ENCODE measurements at places on chromosomes 3 and 15.

GRCh38 chr15:49238342-49238741 is 68.3 kb downstream of the GALK2 start:
- DNase-seq: no peak

- DNase-seq: no peak
These were observed 14.7 kb downstream of the XRN1 start for GRCh38 chr3:142433110-142433509.

GRCh38 chr3:14177580-14178246 is 688 bp downstream of the XPC start:
- no peak for DNase-seq

DNA sequence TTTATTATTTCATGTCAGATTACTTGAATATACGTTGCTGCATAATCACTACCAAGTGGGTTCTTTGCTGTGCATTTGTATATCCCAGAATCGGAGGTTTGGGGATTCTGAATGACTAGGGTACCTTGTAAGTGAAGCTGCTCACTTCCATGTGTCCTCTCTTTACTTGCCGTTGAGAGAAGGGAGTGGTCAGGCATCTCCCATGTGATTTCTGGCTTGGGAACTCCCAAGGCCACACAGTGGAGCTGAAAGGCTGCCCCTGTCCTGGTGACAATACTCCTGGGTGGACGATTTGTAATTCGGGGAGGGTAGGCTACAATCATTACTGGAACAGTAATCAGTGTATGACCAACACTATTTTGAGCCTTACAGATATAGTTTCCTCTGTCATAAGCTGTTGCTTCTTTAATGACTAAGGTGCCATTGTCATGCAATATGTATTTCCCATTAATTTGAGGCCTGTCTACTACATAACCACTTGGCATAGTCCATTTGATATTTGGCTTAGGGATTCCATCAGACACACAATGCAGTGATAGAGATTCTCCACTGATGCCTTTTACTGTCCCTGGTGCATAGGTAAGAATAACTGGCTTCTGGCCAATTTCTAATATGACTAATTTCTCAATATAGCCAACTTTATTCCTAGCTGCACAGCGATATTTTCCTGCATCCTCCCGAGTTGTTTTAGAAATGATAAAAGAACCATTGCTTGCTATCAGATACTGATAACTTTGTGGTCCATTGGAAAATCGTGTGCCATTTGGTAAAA is 24.0 kb downstream of the IGSF10 start:
- DNase-seq: no peak

DNA sequence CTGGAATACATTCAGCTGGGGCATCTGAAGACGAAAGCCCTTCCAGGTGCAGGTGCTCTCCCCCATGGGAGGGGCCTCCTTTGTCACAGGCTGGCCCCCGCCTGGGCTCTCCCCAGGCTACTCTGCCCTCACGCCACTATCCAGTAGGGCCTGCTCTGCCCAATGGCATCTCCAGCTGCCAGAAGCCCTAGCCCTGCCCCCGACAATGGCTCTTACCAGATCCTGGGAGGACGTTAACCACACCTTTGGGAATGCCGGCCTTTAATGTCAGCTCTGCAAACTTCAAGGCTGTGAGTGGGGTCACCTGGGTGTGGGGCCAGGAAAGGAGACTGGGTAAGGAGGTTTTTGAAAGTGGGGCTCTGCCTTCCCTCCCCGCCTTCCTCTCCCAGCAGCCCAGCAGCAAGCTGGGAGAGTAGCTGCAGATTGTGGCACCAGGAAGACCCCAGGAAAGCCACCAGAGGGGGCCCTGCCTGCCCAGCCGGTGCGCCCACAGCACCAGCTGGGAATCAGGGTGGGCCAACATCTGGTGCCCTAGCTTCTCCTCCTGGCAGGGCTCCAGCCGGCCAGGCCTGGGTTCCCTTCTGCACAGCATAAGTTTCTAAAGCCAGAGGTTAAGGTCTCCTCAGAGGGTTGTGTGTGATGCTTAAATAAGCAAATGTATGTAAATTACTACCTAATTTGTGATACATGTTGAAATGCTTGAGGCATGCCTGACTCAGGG is 40.4 kb upstream of the SLC41A3 start:
- DNase-seq: no peak

GRCh38 chr3:53142986-53143385 is 12.8 kb upstream of the RFT1 start:
- DNase-seq: no peak

DNA sequence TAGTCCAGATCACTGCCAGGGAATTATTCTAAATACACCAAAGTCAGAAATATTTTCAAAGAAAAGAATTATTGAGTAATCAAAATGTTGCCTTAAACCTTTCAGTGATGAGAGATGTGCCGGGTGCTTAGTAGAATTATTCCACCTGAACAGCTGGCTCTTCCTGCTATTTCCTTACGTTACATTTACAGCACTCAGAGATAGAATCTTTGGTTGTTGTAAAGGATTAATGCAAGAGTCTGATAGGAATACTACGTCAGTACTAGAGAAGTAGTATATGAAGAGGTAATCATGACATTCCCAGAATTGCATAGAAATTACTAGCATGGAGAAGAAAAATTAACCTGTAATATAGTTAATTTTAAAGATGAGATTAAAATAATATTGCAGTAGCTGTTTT is 50.9 kb upstream of the ZDHHC23 start:
- DNase-seq: no peak

DNA sequence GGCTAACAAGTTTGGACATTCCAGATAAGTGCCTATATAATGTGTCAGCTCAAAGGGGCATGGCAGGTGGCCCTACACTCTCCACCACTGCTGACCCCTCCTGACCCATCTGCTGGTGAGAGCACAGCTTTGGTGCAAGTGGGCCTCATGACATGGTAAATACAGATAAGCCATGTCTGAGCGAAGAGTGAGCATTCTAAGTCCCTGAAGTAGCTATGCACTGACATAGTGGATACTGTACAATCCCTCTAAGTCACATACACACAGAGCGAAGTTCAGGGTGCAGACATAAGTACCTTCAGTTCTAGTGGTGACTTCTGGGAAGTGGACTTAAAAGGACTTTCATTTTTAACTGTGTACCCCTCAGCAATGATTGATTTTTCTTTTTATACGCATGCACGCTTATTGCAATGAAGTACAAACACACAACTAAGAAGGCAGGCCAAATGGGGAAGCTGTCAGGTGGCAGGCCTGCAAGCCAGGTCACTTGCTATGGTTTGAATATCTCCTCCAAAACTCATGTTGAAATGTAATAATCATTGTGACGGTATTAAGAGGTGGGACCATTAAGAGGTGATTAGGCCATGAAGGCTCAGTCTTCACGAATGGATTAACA is 41.5 kb downstream of the TBC1D2B start:
- no peak for DNase-seq

DNA sequence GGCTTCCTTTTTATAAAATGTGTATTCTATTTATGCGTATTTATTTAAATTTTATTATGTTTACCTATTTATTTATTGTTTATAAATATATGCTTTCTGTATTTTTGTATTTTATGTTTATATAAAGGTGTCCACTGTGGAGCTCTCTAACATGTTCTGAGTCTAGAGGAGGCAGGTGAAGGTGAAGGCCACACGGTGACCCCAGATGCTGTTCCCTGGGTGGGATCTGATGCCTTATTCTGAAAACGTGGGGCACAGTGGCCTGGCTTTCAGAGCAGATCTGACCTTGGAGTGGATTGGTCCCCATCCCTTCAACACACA is 104.7 kb upstream of the SLC7A14 start:
- DNase-seq: no peak

- no peak for DNase-seq
These were observed 54.2 kb upstream of the ARHGEF3 start for GRCh38 chr3:56855856-56856512.

DNA sequence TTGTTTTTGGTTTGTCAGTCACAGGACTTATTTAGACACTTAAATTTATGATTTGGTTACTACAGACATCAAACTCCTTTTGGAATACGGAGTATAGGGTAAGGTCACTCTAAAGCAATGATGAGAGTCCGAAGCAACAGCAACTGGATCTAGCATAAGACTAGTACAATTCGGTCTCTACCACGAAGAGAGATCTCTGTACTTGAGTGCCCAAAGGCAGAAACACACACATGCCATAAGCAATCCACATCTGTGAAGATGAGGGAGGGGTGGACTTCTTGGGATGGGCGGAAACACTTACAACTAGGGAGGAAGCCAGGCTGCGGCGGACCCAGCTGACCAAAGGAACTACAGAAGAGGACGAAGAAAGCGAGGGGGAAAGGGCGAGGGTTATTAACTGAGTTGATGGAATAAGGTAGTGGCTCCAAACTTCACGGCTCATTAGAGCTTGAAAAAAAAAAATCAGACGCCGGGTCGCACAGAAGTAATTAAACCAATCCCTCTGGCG is 595 bp downstream of the DPH6 start:
- no peak for DNase-seq

DNA sequence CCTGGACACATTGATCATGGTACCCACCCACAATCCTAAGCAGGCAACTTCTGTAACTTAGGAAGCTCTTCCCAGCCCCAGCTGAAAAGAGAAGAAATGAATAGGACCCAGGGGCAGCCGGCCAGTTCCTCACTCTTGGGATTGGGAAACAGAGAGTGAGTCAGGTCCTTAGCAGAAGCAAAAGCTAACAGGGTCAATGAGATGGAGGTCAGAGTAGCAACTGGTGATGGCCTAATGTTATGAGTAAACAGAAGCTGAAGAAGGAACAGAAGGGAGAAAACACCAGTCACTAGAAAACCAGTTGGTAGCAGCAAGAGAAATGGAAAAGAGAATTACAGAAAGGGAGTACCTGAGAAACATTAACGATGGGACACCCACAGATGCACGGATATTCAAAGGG is 20.0 kb downstream of the RIOX2 start:
- DNase-seq: no peak

GRCh38 chr3:58260733-58261132 is 23.1 kb downstream of the ABHD6 start:
- DNase-seq: no peak

DNA sequence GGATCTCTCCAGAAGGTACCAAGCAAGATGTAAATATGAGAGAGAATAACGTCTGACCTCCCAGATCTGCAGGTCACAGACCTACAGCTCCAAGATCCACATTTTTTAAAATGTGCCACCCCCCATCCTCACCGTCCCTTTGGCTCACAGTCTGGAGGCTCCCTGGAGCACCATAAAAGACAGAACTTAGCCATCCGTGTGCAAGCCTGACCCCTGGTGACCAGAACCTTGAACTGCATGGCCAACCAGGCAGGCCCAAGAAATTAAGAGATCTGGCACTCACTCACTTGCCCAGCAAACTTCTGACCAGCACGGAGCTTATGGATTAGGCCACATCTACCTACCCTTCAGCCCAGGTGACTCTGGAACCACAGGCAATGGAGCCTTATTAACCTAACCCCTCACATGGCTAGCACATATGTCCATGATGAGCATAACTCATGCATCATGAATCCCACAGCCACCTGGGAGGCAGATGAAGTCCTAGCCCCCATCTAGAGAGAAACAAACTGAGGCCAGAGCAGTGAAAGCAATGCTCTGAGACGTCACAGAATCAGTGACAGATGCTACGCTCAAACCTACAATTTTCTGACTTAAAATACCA is 275.3 kb downstream of the UACA start:
- no peak for DNase-seq

DNA sequence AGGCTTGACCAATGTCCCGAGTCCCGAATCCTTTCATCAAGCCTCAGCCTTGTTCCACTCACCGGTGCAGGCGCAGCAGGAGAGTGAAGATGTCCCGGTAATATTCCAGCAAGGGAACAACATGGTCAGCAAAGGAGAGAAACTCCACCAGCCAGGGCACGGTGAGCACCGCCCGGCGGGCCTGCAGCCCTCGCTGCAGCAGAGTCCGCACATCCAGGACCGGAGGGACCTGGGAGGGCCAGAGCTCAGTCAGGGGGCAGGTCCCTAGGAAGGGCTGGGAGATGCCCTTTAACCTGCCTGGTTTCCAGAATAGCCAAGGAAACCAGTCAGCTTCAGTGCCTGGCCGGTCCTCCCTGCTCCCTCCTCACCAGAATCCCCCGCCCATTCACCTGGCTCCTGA is 6.4 kb downstream of the CDAN1 start:
- no peak for DNase-seq

DNA sequence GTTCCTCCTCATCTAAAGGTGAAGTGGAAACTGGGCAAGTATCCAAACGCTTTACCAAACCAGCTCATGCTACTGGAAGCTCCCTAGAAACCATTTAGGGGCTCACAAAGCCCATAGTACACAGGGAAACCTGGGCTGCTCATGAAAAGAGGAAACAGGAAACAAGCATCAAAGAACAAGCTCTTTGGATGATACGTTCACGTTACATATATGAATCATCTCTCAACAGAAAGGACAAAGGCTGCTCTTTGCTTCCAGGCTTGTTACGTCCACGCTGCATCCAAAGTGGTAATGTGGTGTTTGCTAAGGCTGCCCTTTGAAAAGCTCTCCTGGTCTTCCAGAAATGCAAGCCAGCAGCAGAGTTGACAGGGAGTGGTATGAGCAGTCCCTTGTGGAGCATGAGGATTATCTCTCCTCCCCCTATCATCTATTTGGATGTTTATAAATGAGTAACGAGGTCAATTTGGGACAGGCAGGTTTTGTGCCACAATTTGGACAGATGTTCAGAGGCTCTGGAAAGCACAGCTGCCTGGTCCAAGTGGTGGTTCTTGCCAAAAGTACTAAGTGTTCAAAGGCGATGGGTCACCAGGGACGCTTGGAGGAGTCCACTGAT is 98.0 kb upstream of the RORA start:
- DNase-seq: no peak

GRCh38 chr15:98174286-98174685 is 213.8 kb downstream of the ARRDC4 start:
- no peak for DNase-seq

GRCh38 chr3:12503126-12503957 is 19.1 kb downstream of the TSEN2 start:
- DNase-seq: no peak

- DNase-seq: no peak
These were observed 408.1 kb upstream of the ZNF385D start for GRCh38 chr3:22159004-22159695.

- peak; percentile 23 for DNase-seq
These were observed at the start of gene GPR171 for GRCh38 chr3:151203051-151203420. TSS of gene GPR171 (minus strand) at chr3:151203216. CDS start at chr3:151199386, 3,830 bp downstream.

- peak; percentile 8 for DNase-seq
These were observed 45.2 kb downstream of the TYRO3 start for GRCh38 chr15:41603941-41604911.

DNA sequence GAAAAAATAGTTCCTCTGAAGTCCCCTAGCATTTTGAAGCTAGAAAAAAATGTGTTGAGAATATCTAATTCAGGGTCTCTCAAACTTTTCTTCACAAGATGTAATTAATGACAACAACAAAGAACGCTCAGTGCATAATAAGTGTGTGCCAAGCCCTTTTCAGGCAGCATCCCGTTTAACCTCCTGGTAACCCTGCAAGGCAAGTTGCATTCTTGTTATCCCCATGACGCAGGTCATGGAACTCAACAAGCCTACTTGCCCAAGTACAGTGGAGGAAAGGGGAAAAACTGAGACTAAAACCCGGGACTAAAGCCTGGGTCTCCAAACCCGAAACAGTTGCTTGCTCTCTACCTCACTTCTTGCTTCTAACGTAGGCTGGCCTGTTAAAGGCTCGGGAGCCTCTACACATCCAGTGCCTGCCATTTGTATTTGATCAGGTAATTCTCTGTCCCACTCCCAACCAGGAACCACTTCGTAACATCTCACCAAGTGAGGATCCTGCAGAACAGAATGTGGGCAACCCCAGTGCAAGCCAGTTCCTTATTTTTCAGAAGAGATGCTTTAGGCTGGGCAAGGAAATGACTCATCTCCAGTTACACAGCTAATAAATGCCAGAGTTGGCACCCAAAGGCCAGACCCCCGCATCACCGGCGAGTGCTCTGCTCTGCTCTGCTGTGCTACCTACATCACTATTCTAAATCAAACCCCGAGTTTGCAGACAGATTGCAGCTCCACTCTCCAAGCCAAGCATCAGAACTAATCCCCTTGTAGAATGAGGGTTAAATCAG is 28.3 kb downstream of the LMCD1 start:
- no peak for DNase-seq
